ENCODE measurements at places on chromosomes 7 and 10.

- no peak for DNase-seq
Measured at GRCh38 chr7:120994512-120995410, 6.2 kb downstream of the CPED1 start.

- no peak for DNase-seq
Measured at GRCh38 chr7:116215551-116215950, 5.2 kb downstream of the TES start.

- no peak for DNase-seq
Measured at GRCh38 chr10:77849039-77849664, 77.4 kb downstream of the DLG5 start.

DNA sequence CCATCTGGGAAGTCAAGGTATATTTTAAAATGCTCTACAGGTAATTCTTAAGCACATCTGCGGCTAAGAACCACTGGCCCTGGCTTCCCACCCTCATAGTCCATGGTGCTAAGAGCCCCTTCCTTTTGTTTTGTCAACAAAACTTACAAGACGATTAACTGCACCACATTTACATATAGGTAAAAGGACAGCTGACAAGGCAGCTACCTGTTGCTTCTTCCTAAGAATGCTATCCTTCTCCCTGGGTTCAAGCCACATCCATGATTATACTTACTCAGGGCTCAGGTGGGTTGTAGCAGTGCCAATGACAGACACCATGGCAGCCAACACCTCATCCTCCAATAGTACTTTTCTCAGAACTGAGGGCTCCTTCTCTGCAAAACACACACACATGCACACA is 16.3 kb downstream of the ZDHHC16 start:
- no peak for DNase-seq

- peak; percentile 86 for DNase-seq
Measured at GRCh38 chr7:32507414-32507813, 12.1 kb downstream of the AVL9 start.

GRCh38 chr10:22630234-22631174 is 83.9 kb downstream of the PIP4K2A start:
- DNase-seq, result peak; percentile 74

DNA sequence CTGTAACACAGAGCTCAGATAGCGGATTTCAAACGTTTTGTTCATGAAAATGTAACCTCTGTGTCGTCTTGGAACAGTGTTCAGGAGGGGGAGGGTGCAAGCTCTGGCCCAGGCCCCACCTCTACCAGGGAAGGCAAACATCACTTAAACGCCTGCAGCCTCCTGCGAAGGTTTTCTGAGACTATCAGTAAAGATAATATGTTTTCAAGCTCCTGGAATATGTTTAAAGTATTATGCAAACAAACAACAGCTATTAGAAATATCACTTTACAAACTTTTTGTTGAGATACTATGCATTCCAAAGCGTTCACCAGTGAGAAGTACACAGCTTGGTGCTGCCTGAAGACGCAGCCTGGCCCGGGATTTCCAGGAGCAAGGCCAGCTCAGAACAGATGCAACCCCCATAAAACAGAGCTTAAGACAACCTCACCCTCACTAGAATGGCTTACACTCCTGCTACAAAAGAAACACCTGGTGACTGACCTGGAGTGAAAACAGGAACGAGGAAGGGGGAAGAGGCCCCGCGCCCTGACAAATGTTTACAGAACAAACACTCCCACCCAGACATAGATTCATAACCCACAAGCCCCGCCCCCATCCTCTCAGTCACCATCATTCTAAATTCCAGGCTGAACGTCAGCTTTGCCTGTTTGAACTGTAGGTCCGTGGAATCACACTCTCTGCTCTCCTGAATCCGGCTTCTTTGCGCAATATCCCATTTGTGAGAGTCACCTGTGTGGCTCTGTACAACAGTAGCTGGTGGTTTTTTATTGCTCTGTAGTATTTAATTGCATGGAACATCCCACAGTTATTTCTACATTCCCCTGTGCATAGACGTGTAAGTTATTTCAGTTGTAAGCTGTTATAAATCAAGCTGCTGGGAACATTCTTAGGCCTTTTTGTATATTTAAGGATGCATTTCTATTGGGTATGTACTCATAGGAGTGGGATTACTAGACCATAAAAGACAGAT is 155.0 kb downstream of the PTPRN2 start:
- DNase-seq, result peak; percentile 61

- peak; percentile 59 for DNase-seq
Measured at GRCh38 chr10:103709341-103709920, 145.9 kb downstream of the SH3PXD2A start.

- DNase-seq, result peak; percentile 72
Measured at GRCh38 chr7:129163875-129164544, 19.5 kb downstream of the TSPAN33 start.

- peak; percentile 80 for DNase-seq
Measured at GRCh38 chr7:96084881-96085553, 236.9 kb downstream of the SLC25A13 start.

GRCh38 chr7:7795203-7795602 is 76.8 kb upstream of the RPA3 start:
- no peak for DNase-seq

- no peak for DNase-seq
Measured at GRCh38 chr10:79196470-79197461, 128.0 kb downstream of the ZMIZ1 start.

DNA sequence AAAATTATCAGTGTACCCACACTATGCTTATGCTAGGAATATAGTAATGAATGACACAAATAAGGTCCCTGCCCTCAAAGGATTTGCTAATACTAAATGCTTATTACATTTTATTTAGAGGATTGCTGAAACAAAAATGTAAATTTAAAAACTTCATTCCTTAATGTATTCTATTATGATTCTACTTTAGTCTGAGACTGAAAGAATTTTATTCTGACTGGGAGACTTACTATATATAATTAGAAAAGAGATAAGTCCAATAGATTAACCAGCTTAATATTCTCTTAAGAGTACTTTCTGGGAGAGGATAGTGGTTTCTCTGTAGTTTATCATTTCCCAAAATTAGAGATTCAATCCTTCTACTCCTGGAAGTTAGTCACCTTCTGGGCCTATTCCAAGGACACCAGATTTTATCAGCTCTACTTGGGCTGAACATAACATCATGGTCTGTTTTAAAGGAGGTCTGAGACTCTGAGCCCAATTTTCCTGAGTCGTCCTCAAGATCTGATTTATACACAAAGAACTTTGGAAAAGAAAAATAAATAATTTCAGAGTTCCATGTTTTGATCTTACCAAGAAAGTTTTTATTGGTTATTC is 41.1 kb downstream of the ASZ1 start:
- peak; percentile 16 for DNase-seq

DNA sequence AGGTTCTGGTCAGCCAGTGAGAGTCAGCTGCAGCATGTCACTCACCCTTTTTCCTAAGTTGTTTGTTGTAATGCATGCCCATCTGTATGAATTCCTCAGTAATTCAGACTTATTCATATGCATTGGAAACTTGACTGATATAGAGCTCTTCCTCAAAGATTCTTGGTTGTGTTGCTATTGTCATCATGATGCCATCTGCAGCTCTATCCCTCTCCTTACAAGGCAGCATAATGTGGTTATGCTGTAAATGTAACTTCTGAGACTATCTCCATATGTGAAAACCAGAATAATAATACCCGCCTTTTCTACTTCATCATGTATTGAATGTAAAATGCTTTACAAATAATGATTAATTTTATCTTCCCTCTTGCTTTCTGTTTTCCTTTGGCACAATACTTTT is 252.6 kb upstream of the MTPN start:
- no peak for DNase-seq

GRCh38 chr10:130455111-130455695 is 319.0 kb downstream of the GLRX3 start:
- no peak for DNase-seq

DNA sequence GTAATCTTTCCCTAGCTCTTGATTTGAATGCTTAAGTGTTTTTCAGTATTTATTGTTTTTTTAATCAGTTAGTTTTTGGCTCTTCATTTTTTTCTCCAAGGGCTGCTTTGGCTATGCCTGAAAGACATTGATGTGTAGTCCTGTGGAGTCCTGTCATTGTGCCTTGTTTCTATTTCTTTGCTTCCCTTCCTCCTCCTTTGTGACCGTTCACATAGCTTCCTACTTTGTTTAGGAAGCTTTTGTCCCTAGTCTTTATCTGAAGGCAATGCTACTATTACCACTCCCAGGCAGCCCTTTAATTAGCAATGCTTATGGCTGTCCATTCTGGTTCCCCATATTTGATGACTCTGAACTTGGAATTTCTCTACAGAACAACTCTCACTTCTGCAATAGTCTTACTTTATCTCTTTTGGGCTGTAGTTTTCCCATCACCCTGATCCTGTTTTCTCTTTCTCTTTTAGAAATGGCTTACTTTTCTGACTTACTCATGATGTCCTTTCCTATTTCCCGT is 39.9 kb downstream of the ADCYAP1R1 start:
- no peak for DNase-seq

- no peak for DNase-seq
Measured at GRCh38 chr10:123666318-123667236, at the start of gene GPR26. GPR26 (plus strand) TSS chr10:123666355; CDS start chr10:123666408, 53 bp downstream.

- no peak for DNase-seq
Measured at GRCh38 chr10:16816171-16816570, 1.1 kb downstream of the RSU1 start.

DNA sequence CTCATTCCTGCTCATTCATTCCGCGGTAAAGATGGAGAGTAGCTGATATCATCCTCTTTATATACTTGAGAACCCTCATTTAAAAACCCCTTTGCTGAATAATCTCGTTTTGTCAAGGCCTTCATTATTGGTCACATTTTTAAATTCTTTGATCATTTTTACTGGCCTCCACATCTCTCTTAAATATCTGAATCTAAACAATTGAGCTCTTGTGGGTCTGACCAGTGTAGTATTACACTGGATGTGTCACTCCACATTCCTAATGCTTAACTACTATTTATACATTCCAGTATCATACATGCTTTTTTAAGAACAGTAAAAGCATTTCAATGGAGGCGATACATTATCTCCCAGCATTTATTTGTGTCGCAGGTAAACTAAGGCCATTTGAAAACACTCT is 12.6 kb upstream of the PRPS1L1 start:
- DNase-seq, result peak; percentile 85

DNA sequence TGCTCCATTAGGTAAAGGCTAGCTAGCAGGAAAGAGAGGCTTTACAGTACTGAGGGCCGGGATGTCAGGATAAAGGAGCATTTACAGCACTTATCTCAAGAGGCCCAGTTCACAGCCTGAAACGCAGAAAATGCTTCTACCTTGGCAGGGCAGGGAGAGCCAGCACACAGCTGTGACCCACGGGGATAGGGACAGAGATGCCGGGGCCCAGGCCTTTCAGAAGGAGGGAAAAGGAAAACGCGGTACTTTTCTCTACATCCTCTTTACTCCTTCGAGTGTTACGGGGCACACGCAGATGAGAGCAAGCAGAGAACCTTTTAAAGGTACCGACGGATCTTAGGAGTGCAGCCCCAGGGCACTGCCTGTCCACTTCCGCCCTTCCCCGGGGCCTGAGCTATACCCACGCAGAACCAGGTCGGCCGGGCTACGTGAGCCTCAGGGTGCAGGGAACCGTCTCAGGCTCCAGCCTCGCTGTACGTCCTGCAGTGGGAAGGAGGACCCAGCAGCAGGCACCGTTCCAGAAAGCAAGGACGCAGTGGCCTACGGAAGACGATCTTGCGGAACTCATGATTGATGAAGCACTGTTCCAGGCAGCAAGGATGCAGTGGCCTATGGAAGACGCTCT is 232.3 kb downstream of the ELFN1 start:
- DNase-seq, result no peak

GRCh38 chr7:157612009-157612663 is 275.3 kb downstream of the DNAJB6 start:
- DNase-seq, result no peak

GRCh38 chr10:128263891-128264688 is 137.9 kb upstream of the MKI67 start:
- DNase-seq, result peak; percentile 59

GRCh38 chr10:102713539-102713813 is 721 bp downstream of the ARL3 start:
- DNase-seq, result no peak

- DNase-seq, result no peak
Measured at GRCh38 chr10:82041018-82041417, 166.0 kb downstream of the NRG3 start.

DNA sequence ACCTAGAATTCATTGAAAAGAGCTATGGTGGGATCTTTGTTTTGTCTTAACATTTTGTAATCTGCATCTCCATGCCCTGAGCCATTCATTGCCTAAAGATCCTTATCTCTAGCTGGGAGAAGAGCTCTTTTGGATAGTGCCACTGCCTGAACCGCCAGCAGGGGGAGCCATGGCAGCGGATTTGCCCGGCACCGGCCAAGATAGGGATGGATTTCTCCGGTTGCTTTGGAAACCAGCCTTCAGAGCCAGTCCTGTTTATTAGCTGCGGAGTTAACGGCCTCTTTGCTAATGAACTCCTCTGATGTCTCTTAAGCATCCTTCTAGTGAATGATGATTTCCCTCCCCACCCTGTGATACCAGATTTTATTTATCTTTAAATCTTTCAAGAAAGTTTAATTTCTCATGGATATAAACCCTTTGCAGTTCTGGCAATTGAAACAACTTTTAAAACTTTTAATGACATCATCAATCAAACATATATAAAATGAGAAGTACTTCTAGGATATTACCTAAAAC is 58.2 kb upstream of the LYZL2 start:
- peak; percentile 73 for DNase-seq

DNA sequence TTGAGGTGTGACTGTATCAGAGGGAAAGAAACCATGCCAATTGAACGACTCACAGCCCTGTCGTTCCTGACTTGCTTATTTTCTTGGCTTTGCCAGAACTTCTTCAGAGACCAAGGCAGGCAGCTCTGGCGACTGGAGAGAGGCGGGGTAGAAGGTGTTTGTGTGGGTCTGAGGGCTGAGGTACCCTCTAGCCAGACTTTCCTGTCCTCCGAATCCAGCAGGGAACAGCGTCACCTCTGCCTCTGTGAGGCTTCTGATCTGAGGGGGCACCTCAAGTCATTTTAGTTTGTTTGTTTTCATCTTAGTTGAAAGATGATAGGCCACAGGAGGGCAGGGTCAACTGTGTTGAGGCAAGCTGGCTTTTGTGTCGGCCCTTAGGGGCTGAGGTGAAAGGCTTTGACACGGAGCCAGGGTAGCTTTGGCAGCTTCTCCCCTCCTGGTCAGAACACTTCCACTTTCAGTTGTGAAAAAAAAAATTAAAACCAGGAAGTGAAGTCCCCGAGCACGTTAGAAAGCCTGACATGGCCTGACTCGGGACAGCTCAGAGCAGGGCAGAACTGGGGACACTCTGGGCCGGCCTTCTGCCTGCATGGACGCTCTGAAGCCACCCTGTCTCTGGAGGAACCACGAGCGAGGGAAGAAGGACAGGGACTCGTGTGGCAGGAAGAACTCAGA is 1.9 kb downstream of the ACSL5 start:
- DNase-seq, result peak; percentile 44

GRCh38 chr10:121919666-121920065 is 8.2 kb downstream of the ATE1 start:
- no peak for DNase-seq

DNA sequence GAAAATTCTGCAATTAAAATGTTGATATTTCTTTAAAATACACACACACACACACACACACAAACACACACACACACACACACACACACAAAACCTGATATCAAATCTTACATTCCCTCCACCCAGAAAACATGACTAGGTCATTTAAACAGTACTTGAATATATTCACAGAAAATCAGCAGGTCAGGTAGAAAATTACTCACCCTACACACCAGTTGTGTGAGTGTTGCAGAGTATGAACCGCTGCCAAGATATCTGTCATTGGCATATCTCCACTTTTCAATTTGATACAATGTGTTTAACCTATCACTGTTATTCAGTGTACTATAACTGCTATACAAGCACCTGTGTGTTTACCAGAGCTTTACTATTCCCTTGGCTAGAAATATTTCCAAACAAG is 283.6 kb upstream of the LRRTM3 start:
- peak; percentile 67 for DNase-seq

- no peak for DNase-seq
Measured at GRCh38 chr10:71659111-71659634, 60.4 kb downstream of the C10orf105 start.
